ENCODE measurements at places on chromosomes 5 and 9. TPM values are rescaled to one million over a fixed set of nuclear protein-coding genes. Genes with fewer than 3 reads are reported as not detected.

- no peak for DNase-seq
Measured at GRCh38 chr5:126354012-126354857, 69.0 kb upstream of the GRAMD2B start.

- DNase-seq = no peak
Measured at GRCh38 chr5:10704949-10705621, 55.9 kb downstream of the DAP start.

- no peak for DNase-seq
Measured at GRCh38 chr5:1264211-1264610, 30.7 kb downstream of the TERT start.

PLPP7 gene
- 3.8 TPM for total RNA-seq

PCDHGA4 gene
- 9.0 TPM for total RNA-seq

NREP gene
- total RNA-seq = 7.3 TPM

TAF11L7 gene
- not detected for total RNA-seq

DNA sequence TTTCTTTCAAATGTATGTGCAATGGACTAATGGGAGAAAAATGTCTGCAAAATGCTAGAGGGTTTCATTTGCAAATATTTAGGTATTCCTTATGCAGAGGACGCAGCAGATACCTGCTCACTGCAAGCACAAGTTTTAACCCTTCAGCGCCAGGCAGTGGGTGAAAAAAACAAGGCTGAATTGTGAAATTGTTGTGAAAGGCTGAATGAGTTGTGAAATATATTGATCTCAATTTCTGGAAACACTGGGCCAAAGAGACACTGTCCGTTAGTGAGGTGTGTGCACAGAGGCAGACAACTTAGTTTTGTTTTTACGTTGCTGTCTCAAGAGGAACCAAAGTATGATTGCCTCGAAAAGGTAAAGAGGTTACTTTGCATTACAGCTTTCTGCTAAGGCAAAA is 18.8 kb downstream of the FUBP3 start:
- no peak for DNase-seq

GRCh38 chr5:132102944-132103331 is 29.3 kb downstream of the CSF2 start:
- DNase-seq = no peak

DNA sequence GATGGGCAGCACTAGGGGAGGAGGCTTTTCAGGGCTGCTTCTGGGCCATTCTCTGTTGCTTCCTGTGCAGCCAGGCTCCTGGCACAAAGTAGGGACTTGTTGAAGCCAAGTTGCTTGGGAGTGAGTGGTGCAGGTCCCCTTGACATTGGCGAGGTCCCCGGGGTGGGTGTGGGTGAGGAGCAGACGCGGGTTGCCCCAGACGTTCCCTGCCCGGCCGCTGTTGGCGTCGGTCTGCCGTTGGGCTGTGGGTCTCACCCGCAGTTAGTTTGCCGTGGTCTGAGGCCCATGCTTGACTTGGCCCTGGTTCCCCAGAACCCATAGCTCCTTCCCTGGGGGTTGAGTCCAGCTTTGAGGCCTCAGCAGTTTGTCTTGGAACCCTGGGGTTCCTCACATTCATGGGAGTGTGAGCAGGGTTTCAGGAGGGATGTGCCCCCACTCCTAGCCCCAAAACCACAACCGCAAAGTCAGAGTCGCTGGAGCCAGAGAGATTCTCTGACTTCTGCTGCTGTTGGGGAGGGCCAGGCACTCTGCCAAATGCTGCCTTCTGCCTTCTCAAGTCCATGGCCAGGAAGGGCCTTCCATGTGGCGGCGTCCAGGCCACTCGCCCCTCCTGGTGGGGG is 77.5 kb downstream of the RXRA start:
- no peak for DNase-seq

DNA sequence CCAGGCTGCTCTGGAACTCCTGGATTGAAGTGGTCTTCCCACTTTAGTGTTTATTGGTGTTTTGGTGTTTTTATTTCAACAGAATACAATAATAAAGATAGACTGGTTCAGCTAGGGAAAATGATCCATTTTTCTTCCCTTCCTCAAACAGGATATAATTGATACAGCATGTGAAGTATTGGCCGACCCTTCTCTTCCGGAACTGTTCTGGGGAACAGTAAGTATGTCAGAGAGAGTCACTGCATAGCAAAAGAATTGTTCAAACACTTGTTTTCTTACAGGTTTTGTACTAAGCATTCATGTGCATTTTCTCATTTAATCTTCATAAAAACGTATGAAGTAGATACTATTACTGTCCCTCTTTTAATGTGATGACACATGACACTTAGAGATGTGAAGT is 31.6 kb downstream of the NUP188 start:
- no peak for DNase-seq

SHB gene
- total RNA-seq = 13.5 TPM

DNA sequence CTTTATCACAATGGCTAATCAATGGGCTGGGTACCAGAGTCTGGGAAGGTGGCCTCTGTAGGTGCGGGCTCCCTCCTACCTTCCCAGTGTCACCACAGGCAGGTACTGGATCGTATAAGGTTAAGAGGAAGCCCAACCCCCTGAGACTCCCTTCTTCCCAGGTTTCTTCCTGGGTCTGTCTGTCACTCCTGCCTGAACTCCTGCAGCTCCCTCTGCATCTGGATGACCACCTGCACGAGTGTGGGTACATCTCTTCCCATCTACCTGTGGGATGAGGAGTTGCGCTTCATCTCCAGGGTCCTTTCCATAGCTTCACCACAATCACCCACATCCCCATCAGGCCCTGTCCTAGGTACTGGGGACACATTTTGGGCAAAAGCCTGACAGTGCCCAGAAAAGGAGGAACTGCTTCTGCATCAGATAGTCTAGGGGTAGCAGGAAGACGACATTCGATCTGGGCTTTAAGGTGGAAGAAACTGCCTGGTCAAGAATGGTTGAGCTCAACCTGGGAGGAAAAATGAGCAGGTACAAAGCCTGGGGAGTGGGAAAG is 112.2 kb upstream of the ALDH1B1 start:
- DNase-seq = no peak

DNA sequence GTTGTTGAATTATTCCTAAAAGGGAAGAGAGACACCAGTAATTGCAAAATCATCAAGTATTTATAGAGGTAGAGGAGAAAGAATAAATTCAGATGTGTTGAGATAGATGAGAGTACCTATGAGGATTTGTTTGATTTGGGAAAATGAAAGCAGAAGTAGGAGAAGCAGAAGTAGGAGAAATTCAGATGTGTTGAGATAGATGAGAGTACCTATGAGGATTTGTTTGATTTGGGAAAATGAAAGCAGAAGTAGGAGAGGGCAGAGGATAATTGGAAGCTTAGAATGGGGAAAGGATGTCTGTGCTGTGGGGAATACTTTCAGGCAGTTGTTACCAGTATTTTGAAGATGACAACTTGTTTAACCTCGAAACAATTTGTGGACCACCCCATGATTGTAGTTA is 35.1 kb upstream of the ZCCHC7 start:
- no peak for DNase-seq

CTNND2 gene
- total RNA-seq = 0.93 TPM

LECT2 gene
- not detected for total RNA-seq

ADRA1B gene
- total RNA-seq = 8.4 TPM

OBP2B gene
- total RNA-seq = not detected

Data from omental fat pad (tissue), 4 donors.